ENCODE measurements at places on chromosomes 16 and 17.

DNA sequence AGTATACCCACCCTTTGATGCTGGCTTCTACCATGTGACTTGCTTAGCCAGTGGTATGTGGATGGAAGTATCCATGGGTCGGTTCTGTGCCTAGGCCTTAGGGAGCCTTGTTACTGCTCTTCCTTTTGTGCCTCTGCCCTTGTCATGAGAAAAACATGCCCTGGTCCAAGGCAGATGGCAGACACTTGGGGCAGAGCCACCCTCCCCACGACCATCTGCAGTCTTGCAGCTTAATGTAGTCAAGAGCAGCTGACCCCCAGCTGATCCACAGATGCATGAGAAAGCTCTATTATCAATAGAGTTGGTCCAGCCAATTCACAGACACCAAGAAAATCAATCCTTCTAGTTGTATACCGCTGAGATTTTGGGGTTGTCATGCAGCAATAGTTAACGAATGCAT lies 95.7 kb downstream of the SLC39A11 start:
- no peak for DNase-seq

DNA sequence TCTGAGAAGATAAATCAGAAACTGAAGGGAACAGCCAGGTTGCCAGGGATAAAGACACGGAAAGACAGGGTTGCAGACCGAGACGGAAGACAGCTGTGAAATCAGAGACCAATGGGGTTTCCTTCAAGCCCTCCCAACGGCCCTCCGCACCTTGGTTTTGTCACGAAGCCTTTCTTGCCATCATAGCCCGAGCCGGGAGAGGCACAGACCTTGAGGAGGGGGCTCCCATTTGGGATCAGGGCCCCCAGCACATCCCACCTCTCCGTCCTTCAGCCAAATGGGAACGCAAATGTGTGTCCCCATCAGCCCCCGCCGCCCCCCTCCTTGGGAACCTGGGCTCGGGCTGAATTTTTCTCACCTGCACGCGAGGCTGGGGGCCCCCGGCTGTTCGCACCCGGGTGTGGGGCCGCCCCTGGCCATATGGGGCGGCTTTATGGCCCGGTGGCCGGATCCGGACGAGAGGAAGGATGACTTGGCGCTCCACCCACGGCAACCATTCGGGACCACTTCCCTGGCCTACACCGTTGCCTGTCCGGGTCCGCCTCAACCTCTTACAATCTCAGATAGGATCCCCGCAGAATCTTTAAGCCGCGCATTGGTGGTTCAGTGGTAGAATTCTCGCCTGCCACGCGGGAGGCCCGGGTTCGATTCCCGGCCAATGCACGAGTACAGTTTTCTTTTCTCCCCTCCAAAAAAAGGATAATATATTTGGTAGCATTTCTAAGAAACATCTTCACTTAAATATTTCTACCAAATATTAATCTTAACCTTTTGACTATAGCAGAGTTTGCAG lies 1.4 kb upstream of the HES7 start:
- peak; percentile 86 for DNase-seq

GRCh38 chr17:5555254-5555653 lies 29.1 kb downstream of the NLRP1 start:
- no peak for DNase-seq

GRCh38 chr16:2895813-2896212 lies 12.8 kb downstream of the FLYWCH2 start:
- no peak for DNase-seq

DNA sequence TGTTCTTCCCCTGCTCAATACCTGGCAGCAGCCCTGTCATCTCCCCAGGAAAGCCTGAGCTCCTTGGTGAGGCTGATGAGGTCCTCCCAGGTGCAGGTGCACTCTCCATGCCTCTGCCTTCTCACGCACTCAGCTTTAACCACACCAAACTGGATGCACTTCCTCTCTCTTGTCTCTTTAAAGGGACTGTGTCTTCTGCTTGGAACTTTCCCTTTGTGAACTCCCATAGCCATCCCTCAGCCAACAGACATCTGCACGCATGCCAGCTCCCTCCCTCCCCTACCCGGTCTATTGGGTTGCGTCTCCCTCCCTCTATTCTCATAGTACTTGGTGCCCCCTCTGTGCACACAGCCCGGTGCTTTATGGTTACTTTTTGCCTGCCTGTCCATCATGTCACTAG lies 231.2 kb downstream of the MSI2 start:
- DNase-seq = no peak

Data from stimulated activated CD8-positive, alpha-beta memory T cell treated with anti-CD3 and anti-CD28 coated beads, Interleukin-7, amount 100 ng/mL, for 1 hour (primary cell).